ENCODE measurements at places on chromosomes 6 and 20.

DNA sequence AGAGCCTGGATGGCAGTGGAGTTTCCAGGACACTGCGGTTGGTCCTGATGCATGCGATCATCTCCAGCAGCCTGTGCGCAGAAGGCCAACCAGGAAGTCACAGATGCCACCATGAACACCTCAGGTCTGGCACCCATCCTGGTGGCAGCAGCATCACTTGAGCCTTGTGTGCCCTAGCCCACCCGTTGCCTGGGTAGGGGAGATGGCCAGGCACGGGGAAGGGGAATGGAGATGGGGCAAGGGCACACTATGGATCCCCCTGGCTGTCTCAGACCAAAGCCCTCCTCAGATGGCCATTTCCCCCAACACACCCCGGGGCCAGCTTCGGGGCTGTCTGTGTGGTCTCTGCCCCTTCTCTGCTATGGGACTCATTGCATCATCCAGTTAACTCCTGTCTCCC, 58.3 kb downstream of the GNAS-AS1 start:
- DNase-seq = no peak

DNA sequence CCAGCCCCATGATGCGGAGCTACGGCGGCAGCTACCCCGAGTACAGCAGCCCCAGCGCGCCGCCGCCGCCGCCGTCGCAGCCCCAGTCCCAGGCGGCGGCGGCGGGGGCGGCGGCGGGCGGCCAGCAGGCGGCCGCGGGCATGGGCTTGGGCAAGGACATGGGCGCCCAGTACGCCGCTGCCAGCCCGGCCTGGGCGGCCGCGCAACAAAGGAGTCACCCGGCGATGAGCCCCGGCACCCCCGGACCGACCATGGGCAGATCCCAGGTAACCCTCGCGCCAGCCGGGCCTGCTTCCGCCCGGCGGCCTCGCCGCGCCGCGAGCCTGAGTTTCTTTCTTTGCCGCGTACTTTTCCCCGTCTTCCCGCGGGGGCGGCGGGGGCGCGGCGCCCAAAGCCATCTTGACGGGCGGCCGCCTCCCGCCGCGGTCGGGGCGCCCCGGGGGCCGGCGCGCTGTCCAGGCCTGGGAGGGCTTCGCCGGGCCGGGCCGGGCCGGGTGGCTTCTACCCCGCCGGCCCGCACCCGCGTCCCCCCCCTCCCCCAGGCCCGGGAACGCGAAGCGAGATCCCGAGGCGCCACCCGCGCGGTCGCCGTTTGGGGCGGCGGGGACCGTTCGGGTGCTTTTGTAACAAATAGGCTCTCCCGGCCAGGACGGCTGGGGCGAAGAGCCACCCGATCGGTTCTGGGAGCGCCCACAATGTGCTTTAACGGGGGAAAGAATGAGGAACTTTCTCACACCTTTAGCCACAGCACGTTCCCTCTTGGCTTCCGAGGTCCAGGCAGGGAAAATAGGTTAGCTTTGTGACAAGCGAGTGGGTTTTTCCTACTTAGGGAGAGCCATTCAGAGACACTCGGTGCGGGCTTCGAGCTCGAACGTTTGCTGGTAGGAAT, 2.3 kb downstream of the ARID1B start:
- no peak for DNase-seq

GRCh38 chr6:5736016-5736738, 270.5 kb downstream of the NRN1 start:
- DNase-seq = no peak

GRCh38 chr6:113406048-113406695, 451.0 kb upstream of the MARCKS start:
- no peak for DNase-seq

All from AG04449 (cell line).